Keratinocyte (primary cell): ENCODE measurements at places on chromosomes 12 and 14. TPM values are rescaled to one million over a fixed set of nuclear protein-coding genes. Genes with fewer than 3 reads are reported as not detected.

Gene SELPLG
- polyA plus RNA-seq, result 0.80 to 2.2 TPM (median 0.92 TPM) in 3 replicates

Gene CDH24
- 3.5 to 5.8 TPM (median 3.9 TPM) in 3 replicates for polyA plus RNA-seq

Gene TMPRSS12
- not detected in 3 replicates for polyA plus RNA-seq

Gene TMTC1
- polyA plus RNA-seq, result 2.0 to 10.2 TPM (median 3.7 TPM) in 3 replicates

Gene SLC2A14
- polyA plus RNA-seq, result 0.11 to 2.2 TPM (median 0.51 TPM) in 3 replicates

Gene LALBA
- polyA plus RNA-seq, result not detected in 3 replicates

Gene USP44
- 0.12 to 0.18 TPM (median 0.13 TPM) in 3 replicates for polyA plus RNA-seq

Gene HCAR1
- polyA plus RNA-seq, result 0.03 to 0.10 TPM (median 0.07 TPM) in 3 replicates

Gene SLC17A8
- polyA plus RNA-seq, result not detected in 3 replicates

Gene CDK2
- 34.3 to 49.3 TPM (median 47.3 TPM) in 3 replicates for polyA plus RNA-seq
